ENCODE measurements at places on chromosomes 1 and 21.

GRCh38 chr1:225660544-225660946 lies 7.6 kb upstream of the ENAH start:
- no peak for DNase-seq

- no peak for DNase-seq
Measured at GRCh38 chr1:15020943-15021745, 132.4 kb upstream of the TMEM51 start.

DNA sequence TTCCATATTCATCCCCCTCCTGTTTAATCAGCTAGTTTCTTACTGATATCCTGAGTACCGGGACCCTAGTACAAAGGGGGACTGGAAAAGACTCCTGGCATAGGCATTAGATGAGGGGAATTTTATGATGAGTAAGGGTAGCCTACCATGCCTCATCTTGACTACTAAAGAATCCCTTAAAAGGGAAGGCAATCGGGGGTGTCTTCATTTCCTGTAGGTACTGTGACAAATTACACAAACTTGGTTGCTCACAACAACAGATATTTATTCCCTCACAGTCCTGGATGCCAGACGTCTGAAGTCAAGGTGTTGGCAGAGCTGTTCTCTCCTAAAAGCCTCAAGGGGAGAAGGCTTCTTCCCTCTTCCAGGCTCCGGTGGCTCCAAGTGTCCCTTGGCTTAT lies 28.9 kb upstream of the RUNX1 start:
- DNase-seq, result no peak

GRCh38 chr1:97243973-97244560 lies 522.5 kb downstream of the PTBP2 start:
- peak; percentile 3 for DNase-seq

DNA sequence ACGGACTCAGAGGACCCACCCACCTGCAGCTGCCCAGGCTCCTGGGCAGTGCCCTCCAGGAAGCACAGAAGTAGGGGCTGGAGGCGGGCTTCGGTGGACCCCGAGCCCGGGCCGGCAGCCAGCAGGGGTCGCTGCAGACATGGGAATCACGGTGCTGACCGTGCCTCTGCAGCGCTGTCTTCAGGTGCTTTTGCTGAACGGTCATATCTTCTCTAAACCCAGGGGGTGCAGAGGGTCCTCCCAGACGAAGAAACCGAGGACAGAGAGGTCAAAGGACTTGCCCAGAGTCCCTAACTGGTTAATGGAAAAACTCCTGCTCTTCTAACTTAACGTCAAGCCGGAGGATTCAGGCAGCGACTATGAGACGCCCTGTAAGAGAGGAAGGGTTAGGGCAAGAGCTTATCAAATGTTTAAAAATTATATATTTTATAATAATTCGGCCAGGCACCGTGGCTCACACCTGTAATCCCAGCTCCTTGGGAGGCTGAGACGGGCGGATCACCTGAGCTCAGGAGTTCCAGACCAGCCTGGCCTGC lies 21.5 kb upstream of the LEFTY2 start:
- no peak for DNase-seq

DNA sequence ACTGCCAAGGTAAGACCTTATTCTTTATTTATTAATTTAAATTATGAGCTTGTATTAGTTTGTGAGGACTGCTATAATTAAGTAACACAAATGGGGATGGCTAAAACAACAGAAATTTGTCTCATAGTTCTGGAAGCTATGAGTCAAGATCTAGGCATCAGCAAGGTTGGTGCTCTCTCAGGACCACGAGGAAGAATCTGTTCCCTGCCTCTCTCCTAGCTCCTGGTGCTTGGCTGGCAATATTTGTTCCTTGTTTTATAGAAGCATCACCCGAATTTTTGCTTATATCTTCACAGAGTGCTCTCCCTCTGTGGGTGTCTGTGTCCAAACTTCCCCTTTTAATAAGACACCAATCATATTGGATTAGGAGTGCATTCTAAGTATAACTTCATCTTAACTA lies 41.4 kb upstream of the CCDC190 start:
- DNase-seq, result no peak

DNA sequence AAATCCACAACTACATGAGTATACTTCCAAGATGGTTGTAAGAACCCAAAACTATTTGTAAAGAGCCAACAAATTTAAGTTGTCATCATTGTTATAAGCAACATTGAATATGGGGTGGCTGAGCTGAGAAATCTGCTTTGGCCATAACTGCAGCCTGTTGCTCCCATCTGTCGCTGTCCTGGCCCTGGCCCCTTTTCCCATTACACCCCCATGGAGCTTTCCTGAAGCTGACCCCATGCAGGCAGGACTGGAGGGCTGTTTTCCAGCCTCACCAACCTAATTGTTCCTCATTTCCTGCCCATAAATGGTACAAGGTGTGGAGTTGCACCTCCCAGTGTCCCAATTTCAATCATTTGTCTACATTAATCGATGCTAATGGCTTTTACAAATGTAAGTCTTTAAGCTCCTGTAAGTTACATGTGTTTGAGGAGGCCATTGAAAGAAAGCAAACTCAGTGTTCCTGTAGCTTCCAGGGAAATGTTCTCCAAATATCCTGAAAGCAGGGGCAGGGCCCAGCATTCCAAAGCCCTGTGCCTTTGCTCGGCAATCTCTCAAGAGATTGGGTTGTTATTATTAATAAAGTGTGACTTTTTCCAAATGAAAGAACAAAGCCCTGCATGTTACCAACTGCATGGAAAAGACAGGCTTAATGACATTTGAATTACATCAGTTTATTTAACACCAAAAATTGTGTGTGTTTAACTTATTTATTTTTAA lies 545.9 kb downstream of the PLPP3 start:
- no peak for DNase-seq

DNA sequence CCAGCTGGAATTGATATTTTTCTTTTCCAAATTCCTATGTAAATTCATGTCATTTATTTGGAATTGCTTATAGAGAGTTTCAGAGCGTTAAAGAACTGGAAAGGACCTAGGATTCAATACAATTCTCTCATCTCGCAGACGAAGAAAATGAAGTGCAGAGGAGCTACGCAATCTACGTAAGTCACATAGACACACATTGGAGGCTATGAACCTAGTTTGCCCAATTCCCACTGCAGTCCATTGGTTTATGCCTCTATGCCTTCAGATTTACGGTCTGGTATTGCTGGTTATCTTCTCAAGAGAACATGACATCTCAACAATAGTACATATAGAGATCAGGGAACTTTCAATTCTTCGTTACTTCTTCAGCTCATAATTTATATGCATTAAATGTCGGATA lies 971 bp upstream of the RNF2 start:
- DNase-seq, result no peak

GRCh38 chr21:38389354-38389676 lies 109.0 kb downstream of the ERG start:
- no peak for DNase-seq

DNA sequence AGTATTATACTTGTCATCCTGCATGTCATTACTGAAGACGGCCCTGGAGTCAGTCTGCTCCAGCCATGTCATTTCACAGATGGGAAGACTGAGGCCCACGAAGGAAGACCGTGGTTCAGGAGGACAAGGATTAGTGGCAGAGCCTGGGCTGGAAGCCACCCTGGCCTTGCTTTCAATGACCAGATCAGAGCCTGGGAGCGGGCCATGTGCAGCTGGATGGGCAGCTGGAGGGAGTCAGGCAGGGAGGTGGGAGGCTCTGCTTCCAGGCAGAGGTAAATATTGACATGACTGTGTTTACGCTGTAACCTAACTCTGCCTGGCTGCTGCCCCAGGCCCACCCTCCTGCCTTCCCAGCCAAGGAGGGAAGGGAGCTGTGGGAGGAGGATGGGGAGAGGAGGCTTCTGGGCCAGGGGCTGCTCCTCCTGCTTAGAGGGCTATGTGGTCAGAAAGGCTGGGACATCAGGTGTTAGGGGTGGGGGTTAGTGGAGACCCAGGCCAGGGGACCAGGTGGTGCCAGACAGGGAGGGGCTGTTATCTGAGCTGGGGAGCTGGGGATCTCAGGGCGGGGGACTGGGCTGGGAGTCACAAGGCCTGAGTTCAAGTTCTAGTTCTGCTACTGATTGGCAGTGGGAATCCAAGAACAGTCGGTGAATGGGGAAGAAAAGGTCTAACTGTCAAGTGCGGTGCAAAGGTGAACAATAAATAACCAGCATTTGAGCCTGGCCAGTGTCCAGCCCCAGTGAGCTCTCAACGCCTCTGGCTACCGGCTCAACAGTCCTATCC lies 48.5 kb upstream of the ECE1 start:
- no peak for DNase-seq

GRCh38 chr1:53729456-53730223 lies 9.3 kb downstream of the GLIS1 start:
- no peak for DNase-seq

DNA sequence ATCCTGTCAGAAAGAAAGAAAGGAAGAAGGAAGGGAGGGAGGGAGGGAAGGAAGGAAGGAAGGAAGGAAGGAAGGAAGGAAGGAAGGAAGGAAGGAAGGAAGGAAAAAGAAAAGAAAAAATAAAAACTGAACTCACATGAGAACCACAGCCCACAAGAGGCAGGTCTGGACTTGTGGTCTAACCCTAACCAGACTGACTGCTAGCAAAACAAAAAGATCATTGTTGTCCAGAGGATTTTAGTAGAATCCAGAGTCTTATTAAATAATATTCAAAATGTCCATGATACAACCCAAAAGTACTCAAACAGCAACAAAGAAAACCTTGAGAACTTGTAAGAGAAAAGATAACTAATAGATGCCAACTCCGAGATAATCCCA lies 4.7 kb upstream of the ITGB2 start:
- DNase-seq, result no peak

DNA sequence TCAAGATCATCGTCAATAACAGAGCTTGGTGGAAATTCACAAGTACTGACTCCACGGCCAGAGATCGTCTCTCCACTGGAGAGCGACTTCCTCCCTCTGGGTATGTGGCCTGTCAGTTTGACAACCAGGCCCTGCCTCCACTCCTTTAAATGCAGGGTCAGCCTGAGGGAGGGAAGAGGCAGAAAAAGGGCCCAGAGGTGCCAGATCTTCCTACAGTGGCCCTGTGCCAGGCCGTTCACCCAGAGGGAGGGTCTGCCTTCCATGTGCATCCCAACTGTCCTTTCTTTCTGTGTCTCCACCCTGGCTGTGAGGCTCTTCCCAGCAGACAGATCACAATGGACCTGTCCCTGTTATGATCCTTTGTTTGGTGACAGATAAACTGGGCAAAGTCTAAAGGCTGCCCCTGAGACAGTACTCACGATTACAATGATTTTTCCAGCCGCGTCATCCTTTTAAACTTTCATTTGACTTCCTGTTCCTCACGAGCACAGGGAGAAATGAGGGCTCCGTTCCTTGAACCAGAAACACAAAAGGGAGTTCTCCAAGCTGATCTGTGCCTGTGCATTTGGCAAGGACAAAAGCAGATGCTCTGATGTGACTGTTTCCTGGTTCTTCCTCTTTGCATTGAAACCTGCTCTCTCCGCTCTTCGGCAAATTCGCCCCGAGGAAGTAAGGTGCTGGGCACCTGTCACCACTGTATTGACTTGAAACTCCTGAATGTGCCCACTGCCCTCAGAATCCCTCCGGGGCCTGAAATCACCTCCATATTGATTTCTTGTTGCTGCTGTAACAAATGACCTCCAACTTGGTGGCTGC lies 126.7 kb downstream of the PGBD5 start:
- no peak for DNase-seq

DNA sequence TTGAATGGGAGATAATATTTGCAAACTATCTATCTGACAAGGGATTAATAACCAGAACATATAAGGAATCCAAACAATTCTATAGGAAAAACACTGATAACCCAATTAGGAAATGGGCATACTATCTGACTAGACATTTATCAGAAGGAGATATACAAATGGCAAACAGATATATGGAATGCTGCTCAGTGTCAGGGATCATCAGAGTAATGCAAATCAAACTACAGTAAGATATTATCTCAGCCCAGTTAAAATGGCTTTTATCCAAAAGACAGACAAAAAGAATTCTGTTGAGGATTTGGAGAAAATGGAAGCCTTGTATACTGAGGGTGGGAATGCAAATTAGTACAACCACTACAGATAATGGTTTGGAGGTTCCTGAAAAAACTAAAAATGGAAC lies 758.0 kb upstream of the B3GALT2 start:
- no peak for DNase-seq

- DNase-seq, result no peak
Measured at GRCh38 chr1:55259911-55260609, 44.9 kb upstream of the USP24 start.

GRCh38 chr1:12026586-12026985 lies 7.3 kb downstream of the MIIP start:
- DNase-seq, result no peak

DNA sequence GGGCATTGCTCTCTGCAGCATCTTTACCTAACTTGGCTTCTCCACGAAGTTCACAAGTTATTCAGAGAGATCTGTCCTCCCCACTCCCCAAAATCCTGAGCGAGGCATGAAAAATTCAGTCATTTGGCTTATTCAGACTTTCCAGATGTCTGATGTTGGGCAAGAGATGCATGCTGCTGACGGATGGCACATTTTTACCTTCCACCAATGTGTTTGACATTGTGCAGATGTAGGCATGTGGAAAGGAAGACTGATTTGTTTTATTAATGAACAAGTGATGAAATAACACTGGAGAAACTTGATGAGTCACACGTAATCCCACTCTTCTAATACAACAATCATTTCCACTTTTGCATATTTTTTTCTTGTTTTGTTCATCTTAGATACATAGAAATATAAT lies 86.7 kb downstream of the C1orf94 start:
- DNase-seq, result no peak

- DNase-seq, result no peak
Measured at GRCh38 chr1:114587203-114587991, 6.0 kb upstream of the BCAS2 start.

DNA sequence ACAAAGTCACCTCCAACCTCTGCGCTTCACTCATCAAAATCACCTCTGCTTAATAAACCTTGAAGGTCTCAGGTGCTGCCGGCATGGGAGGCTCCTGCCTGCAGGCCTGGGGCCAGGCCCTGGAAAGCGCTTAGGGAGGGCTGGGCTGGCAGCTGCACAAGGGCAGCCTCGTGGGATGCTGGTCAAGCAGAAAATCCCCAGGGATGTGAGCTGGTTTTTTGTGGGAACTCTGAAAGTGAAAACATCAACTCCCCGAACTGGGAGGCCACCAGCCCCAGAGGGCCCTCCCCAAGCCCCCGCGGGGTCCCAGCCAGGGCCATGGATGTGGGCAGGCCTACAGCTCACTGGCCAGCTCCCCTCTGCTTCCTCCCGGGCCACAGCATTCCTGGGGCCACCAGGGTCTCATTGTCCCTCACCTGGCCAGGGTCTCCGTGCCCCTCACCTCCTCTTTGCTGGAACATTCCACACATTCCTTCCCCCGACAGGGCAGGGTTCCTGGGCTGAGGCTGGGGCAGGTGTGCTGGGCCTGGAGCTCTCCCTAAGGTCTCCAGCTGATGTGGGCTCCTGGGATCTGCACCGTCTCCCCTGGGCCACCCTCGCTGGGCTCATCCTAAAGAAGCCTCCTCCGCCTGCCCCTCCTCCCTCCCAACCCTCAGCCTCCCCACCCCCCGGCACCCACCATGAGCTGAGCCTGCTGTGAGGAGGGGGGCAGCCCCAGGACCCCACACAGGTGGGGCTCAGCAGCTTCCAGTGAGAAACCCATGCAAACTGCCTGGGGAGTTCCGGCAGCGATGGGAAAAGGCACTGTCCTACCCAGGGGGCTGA lies 36.0 kb upstream of the POFUT2 start:
- no peak for DNase-seq

All from SJSA1 (cell line).